ENCODE measurements at places on chromosomes 7 and 10.

DNA sequence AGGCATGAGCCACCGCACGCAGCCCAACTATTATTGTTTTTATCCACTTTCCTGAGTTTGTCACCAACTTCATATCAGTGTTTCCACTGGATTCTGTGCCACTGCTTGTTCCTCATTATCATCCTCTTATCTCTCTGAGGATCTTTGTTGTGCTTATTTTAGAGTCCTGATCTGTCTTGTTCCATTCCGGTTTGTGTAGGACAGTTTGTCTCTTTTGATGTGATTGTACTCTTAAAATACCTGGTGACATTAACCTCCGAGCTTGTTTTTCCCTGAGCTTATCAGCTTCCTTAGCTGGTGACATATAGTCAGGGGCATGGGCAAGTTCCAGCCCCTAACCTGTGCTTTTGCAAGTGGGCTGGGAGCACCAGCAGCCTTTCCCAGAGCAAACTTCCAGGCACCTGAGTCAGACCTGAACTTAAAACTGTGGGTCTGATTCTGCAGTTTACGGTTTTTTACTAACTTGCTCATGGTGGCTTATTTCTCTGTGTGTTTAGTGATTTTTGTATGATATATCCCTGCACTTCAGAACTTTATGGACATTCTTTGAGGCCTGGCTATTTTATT, 23.1 kb upstream of the FMC1 start:
- DNase-seq = no peak

DNA sequence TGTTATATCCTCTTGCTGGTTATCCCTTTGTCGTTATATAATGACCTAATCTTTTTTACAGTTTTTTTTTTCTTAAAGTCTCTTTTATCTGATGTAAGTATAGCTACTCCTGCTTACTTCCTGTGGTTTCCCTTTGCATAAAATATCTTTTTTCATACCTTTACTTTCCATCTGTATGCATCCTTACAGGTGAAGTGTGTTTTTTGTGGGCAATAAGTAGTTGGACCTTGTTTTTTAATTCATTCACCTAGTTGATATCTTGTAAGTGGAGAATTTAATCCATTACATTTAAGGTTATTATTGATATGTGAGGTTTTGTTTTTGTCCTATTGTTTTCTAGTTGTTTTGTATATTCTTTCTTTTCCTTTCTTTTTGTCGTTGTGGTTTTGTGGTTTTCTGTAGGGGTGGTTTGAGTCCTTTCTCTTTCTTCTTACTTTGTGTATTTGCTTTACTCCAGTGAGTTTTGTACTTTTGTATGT, 168.6 kb downstream of the MLLT10 start:
- DNase-seq = no peak

GRCh38 chr10:88157981-88158465, 294.6 kb downstream of the PTEN start:
- DNase-seq = peak; percentile 48

- peak; percentile 21 for DNase-seq
Observed at GRCh38 chr7:37342688-37343471, 105.8 kb downstream of the ELMO1 start.

GRCh38 chr7:108421720-108422331, 34.4 kb downstream of the NRCAM start:
- DNase-seq = peak; percentile 28

DNA sequence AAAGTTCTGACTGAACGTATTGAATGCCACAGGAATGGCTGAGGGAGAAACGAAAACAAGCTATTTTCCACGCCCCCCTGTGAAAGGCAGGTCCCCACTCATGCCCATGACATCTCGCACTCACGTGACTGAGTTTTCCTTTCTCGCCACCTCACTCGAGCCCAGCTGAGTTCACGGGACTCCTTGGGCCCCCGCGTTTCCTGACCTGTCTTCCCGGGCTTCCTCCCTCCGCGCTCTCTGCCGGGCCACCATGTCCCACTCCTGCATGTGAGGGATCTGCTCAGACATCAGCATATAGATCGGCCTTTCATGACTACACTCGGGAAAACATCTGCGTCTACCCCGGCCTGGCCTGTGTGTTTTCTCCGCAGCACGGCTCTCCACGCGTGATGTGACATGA, 226.0 kb upstream of the ADARB2 start:
- DNase-seq = no peak

Measured in umbilical cord (tissue), 2 donors.